ENCODE measurements at places on chromosomes 13 and 19.

- DNase-seq: no peak
Measured at GRCh38 chr19:10290876-10291553, 1.3 kb downstream of the ICAM5 start.

DNA sequence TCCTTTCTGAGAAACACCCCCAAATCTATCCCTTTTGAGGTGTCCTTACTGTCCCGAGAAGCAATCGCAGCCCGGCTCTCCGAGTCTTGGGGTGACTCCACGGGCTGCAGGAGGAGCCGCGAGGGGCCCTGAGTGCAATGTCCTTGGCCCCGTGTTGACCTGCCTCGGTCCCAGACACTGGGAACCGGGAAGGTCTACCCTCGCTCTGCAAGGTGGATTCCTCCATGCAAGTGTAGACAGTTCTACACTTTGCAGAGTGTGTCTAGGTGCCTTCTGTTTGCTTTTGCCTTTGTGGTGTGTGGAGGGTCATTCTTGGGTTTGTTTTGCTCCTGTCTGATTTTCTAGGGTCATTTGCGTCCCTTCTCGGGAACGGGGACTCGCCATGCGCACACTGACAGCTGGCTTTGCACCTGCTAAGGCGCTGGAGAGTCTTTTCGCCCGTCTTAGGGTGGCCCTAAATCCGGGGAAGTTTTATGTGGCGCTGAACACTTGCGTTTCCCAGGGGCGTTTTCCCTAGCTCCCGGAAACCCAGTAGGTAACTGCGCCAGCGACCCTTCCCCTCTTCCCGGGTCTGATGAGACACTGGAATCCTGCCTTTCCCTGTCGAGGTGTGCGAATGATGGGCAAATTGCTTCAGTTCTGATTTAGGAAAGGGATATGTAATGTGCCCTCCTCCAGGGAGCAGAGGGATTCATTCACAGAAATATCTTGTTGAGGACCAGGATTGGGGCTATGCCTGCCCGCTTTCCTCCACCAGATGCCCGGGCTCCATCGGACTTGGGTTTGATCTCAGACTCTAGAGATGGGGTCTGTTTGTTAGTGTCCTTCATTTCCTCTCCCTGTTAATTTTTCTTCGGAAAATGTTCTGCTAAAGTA, 755 bp downstream of the SERTM1 start:
- no peak for DNase-seq

DNA sequence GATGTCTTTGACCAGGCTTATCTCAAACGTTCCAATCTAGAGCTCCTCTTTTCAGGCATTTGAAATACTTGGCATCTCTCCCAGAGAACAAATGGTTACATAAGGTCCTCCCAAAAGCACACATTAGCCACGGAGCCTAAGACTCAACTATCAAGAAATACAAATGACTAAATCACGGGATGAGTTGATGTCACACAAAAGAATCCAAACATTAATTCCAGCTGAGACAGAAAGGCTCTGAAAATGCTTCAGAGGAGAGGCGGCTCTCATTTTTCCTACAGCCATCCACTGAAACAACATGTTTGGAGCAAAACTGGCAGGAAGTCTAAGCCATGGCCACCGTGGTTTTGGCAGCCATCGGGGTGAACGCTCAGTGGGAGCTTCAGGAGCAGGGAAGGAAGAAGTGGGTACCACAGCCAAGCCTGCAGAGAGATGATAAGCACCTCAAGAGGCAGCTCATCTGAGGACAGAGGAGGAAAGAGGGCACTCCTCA, 122.5 kb downstream of the STK24 start:
- no peak for DNase-seq

- DNase-seq: no peak
Measured at GRCh38 chr19:33634361-33635091, 12.8 kb downstream of the CHST8 start.

- DNase-seq: no peak
Measured at GRCh38 chr19:7917267-7918061, 2.7 kb upstream of the SNAPC2 start.

DNA sequence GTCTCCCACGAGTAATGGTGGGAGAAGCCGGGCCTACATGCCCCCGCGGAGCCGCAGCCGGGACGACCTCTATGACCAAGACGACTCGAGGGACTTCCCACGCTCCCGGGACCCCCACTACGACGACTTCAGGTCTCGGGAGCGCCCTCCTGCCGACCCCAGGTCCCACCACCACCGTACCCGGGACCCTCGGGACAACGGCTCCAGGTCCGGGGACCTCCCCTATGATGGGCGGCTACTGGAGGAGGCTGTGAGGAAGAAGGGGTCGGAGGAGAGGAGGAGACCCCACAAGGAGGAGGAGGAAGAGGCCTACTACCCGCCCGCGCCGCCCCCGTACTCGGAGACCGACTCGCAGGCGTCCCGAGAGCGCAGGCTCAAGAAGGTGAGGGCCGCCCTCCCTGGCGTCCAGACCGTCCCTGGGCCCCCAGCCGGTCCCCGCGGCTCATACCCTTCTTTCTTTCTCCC, 1.4 kb upstream of the USF2 start:
- DNase-seq: no peak

GRCh38 chr19:36103040-36103626, 7.8 kb upstream of the OVOL3 start:
- DNase-seq: no peak

GRCh38 chr19:48445256-48445605, 552 bp upstream of the GRWD1 start:
- DNase-seq: peak; percentile 90

- DNase-seq: peak; percentile 20
Measured at GRCh38 chr13:44397766-44398223, 24.2 kb downstream of the SERP2 start.

DNA sequence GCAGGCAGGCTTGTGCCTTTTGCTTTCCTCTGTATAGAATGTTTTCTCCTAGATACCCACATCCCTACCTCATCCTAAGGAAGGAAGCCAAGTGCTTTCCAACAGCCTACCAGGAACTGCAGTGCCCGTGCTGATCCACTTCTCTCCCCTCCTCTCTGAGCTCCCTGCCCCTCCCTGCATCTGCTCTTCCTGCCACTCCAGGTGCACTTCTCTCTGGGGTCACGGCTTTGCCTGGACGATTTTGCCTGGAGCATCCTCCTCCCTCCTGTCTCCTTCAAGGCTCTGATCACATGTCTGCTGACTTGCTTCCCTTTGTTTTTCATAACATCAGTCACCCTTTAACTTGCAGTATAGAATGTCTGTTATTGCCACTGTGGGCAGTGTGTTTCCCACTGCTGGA, 34.7 kb upstream of the IRS2 start:
- DNase-seq: no peak

DNA sequence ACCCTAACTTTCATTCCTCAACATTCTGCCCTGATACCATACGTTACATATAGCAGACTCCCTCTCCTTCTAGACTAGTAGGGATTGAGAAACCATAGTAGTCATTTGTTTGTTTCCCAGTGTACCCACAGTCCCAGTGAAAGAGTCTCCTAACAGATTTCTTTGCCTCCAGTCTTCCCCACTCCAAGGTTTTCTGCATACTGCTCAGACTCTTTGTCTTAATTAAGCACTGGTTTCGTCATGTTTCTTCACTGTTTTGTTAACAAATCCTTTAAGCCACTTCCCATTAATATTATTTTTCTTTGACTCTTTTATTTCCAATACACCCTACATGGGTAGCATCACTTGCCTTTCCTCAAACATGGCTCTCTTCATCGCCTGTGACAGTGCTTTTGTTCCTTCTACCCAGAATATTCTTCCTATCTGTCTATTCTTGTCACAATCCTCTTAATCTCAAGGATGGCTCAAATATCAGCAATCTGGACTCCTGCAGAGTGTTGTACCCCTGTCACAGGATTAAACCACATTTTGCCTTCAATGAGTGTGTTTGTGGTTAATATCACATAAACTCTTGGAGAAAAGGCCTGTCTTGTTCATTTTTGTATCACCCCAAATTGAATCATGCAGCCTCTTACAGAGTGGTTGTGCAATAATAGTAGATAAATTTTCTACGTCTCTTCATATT, 92.7 kb upstream of the KLF12 start:
- no peak for DNase-seq

GRCh38 chr13:113816946-113817859, 46.7 kb downstream of the GAS6 start:
- DNase-seq: peak; percentile 66

DNA sequence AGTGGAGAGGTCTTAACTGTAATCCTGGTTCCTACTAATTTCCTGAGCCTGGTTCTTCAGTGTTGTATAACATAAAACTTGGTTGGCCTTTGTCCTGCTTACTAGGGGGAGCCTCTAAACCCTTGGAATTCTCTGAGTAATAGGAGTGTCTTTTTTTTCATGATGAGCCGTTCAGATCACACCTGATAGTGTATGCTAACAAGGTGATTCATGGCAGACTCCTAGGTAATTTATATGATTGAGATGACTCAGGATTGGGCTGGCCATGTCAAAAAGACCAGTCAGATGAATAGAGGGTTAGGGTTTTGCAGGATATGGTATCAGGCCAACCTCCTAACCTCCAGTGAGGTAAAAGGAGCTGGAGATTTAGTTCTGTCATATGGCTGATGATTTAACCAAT, 135.8 kb upstream of the KLF12 start:
- peak; percentile 53 for DNase-seq

DNA sequence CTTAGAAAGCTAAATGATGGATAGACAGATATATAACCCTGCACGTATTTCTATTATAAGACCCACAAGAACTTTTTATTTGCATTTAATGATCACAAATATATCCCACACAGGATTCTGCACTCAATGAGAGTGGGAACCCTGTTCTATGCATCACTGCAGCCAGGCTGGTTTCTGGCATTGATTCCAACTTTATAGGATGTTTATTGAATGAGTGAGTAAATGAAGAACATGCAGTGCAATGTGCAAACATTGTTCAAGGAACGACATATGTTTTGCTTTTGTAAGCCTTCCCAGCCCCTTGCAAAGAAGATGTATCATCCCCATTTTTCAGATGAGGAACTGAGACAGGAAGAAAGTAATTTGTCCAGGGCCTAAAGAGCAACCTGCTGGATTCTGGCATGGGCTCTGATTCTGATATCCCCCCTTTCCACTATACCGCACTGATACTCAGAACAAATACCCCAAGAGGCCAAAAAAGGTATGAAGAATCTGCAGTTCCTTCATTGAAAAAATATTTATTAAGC, 246.3 kb downstream of the LACC1 start:
- no peak for DNase-seq

DNA sequence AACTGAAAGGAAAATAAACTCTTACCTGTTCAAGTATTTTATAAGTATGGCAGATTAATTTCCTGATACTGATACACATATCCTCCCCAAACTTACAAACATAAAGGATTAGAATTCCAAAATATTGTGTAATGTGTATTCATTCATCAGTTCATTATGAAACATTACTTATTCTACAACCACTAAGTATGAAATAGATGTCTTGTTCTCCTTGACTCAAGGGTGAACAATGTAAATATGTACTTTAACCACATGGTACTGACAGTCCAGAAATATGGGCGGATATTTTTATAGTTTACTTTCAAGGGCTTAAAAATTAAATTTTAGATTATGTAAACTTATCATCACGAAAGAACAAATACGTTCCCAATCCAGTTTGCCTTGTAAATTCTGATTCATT, 334.0 kb downstream of the LIG4 start:
- no peak for DNase-seq

DNA sequence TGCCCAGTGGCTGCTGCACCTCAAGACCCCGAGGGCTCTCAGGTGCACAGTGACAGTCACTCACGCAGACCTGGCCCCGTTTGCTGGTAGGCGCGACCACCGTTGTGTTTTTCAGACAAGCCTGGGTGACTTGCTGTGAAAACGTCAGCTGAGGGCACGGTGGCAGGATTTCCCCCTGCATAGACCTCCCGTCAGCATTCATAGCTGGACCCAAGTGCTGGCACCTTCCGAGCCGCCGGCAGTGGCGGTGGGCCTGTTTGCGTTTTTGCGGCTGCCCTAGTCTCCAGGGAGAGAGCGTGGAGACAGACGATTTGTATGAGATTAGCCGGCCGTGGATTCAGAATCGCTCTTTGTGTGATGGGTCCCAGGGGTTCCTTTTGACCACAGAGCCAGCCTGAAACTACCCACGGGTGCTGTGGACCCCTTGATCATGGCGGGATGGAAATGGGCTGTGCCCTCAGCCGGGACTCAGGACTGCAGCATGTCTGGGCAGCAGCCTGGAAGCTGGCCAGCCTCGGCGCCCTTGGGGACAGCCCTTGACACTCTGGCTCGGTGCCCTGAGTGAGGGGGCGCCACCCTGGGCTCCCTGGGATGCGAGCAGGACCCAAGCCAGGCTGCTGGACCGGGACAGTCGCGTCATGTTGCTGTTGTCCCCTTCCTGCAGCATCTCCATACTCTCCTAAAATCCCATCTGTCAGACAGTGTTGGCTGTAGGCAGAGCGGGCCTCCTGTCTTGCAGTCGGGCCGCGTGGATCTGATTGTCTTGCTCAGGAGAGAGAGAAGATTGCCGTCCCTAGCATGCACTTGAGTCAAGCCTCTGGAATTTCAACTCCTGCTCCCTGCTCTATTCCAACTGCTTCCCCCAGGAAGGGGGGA, 8.6 kb downstream of the KDM4B start:
- no peak for DNase-seq
